ENCODE measurements at places on chromosomes 7 and 10. TPM values are rescaled to one million over a fixed set of nuclear protein-coding genes. Genes with fewer than 3 reads are reported as not detected.

SFTPA1 gene
- total RNA-seq, result 13,531 TPM

ADAM22 gene
- total RNA-seq, result 3.2 TPM

CAMK2B gene
- not detected for total RNA-seq

RBP3 gene
- total RNA-seq, result not detected

NPSR1 gene
- not detected for total RNA-seq

SRRM3 gene
- total RNA-seq, result 1.5 TPM

TSPAN33 gene
- 2.1 TPM for total RNA-seq

DNA sequence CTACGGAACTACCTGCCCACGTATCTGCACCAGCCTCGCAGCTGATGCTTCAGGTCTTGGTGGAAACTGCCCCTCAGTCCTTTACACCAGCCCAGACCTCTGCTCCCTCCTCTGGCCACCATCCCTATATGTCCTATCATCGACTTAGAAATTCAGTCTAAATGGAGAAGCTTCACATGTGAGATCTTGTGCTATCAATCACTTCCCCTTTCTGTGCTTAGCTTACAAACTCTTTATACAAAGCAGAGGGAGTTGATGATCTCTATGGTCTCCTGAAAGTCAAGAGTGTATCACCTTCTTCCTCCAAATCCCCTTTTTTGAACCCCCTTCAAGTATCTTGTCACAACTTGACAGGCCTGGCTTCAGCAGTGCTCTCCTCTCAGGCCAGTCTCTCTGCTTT, 30.7 kb downstream of the ZNF777 start:
- DNase-seq, result no peak

GRCh38 chr7:157046681-157047080, 36.2 kb upstream of the MNX1 start:
- no peak for DNase-seq

DNA sequence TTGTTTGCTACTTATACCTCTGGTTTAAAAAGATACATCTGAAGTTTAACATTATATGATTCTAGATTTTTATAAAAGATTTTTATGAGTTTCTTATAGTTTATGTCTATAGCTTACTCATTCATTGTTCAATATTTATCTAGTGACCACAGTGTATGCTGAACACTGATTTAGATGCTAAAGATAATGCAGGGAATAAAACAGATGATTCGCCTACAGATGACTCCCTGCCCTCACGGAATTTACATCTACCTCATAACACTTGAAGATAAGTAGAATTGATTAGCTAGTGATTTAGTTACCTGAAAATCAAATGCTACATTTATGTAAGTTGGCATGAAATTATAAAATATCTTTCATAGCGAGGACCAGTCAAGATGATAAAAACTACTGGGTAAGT, 105.8 kb downstream of the HIPK2 start:
- DNase-seq, result no peak

GRCh38 chr7:5203183-5203537, 13.1 kb downstream of the WIPI2 start:
- no peak for DNase-seq

DNA sequence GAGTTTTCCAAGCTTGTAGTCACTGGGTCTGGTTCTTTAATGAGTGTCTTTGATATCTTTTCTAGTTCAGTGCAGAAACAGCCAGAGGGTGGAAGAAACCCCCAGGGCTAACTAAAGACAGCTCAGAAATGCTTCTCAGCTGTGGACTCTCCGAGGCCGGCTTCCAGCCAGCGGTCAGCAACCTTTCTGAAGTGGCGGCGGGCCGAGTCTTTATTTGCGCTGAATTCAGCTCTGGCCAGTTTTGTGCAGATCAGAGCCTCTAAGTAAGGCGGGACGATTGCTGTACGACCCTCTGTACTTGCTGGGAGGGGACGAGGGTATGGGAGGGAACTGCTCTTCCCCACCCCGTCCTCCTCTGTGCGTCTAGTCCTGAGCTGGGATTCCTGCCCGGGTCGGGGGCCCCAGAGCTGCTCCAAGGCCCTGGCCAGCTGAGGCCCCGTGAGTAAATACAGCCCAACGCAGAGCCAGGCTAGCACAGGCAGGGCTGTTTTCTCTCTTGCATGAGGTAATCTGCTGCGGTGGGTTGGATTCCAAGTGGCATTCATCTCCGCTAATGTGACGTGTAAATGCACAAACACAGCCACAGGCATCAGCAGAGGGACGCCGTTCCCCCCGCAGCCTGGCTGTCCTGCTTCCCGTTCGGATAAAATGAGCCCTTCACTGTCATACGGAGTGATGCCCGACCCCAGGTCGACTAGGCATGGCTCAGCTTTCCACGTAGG, 159.8 kb downstream of the PIP4K2A start:
- DNase-seq, result peak; percentile 73

DNA sequence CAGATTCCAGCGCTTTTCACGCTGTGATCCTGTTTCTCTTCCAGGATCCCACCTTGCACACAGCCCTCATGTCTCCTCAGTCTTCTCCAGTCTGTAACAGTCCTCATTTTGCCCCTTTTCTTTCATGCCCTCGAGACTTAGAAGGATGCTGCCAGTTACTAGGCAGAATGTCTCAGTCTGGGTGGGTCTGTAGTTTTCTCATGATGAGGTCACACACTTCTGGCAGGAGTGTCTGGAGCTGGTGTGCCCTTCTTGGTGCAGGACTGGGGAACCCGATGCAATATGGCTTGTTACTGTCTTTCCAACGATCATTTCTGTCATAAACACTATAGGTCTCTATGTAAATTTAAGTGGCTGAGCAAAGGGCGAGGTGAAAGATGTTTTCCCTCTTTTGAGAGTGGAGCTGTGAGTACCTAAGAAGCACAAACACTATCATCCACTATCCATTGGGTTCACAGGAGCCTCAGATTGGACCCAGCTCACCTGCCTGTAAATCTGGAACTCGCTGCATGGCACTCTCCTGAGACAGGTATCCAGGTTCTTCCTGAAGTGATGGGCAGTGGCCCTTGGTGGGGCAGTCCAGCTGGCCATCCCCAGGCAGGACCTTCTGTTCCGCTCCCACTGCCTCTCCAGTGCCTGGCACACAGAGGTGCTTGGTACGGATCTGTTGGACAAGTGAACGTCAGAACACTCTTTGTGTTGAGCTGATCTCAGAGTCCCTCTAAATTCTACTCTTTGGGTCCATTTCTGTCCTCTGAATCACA, 64.3 kb upstream of the ZNF32 start:
- DNase-seq, result no peak

GRCh38 chr7:18715988-18716387, 220.4 kb downstream of the HDAC9 start:
- no peak for DNase-seq

- no peak for DNase-seq
These were observed 247.8 kb downstream of the DOCK4 start for GRCh38 chr7:111958431-111958830.

- no peak for DNase-seq
These were observed 175.7 kb downstream of the SEMA3D start for GRCh38 chr7:85011127-85011526.

GRCh38 chr7:154259396-154259795, 207.2 kb downstream of the DPP6 start:
- no peak for DNase-seq

GRCh38 chr10:114051714-114052113, 8.0 kb downstream of the ADRB1 start:
- DNase-seq, result no peak

DNA sequence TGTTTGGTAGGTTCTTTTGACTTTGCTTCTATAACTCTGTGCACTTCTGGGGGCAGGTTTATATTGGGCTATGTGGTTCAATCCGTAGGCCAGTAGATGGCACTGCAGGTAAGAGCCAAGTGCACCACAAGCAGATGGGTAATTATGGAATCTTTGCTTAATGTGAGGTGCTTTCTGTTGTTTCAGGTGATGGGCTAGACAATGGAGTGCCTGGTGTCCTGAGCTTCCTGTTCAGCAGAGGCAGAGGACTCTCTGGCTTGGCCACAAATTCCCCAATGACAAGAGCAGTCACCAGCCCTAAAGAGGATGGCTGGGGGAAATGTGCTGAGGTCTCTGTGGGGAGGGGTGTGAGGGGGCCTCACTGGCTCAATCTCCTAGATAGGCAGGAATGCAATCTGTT, 455.0 kb downstream of the CCSER2 start:
- DNase-seq, result no peak

DNA sequence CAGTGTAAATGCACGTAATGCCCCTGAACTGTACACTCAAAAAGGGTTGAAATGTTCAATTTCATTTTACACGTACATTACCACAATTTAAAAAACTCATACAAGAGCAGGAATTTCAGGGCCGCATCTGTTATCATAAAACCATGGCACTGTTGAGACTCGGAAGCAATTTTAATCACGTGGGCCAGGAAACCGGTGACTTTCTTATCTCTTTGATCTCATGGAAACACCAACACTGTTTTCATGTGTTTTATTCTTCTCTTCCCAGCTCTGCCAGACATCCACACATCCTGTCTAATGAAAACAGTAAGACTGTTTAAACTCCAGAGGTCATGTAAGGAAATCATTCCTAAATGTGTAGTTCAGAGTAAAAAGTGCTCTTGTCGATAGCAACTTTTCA, 35.9 kb downstream of the PTPRE start:
- no peak for DNase-seq

DNA sequence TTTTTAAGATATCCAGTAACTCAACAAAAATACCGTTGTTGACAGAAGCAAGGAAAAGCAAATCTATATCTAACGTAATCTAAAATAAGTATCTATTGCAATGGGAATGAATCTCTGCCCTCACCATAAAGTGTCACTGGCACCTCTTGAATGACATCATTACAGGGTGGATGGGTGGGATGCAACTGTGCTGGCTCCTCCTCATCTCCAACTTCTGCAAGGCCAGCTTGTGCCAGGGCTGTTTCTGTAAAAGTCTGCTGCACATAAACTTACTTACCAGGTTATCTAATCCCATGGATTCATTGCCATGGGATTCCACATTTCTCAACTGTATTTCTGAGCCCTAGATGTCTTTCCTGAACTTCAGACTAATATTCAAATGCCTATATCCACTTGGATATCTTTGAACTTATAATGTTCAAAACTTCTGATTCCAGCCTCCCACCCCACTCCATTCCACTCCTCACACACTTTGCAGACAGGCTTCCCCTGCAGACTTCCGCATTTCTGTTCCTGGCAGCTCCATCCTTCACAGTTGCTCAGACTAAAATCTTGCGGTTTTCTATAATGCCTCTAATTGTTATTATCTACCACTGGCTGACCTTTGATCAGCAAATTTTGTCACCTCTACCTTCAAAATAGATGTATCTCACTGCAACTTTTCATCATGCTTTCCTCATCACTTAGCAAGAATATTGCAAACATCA, 10.7 kb downstream of the FGL2 start:
- DNase-seq, result peak; percentile 47

- peak; percentile 24 for DNase-seq
These were observed 5.1 kb downstream of the UBE2H start for GRCh38 chr7:129947701-129948100.

GRCh38 chr7:98110249-98111022, 3.8 kb downstream of the LMTK2 start:
- DNase-seq, result no peak

GRCh38 chr10:83723080-83723479, 416.2 kb upstream of the GHITM start:
- DNase-seq, result no peak

DNA sequence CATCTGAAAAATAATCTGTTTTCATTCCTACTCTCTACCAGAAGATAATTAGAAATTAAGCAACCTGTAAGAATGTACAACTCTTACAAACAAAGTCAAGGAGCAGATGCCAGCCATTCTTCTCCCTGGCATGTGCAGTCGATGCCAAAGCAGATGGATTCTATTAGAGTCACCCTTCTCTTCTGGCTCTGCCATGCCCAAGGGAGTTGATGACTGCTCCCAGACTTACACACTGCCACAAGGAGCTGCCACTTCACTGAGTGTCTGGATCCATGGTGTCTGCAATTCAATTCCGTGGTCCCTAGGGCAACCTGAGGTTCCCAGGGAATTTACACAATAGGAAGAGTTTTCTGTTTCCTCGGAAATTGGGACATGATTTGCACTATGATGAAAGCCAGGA, 89.1 kb upstream of the IFRD1 start:
- no peak for DNase-seq

- no peak for DNase-seq
These were observed 264.7 kb downstream of the GLRX3 start for GRCh38 chr10:130400890-130401289.

- no peak for DNase-seq
These were observed 309.4 kb downstream of the TWIST1 start for GRCh38 chr7:18808026-18808425.

- no peak for DNase-seq
These were observed 42.0 kb upstream of the BRAF start for GRCh38 chr7:140966561-140967233.

- peak; percentile 40 for DNase-seq
These were observed 58.1 kb upstream of the ST8SIA6 start for GRCh38 chr10:17512341-17513001.

GRCh38 chr10:117927871-117928270, 118.9 kb downstream of the RAB11FIP2 start:
- DNase-seq, result no peak

DNA sequence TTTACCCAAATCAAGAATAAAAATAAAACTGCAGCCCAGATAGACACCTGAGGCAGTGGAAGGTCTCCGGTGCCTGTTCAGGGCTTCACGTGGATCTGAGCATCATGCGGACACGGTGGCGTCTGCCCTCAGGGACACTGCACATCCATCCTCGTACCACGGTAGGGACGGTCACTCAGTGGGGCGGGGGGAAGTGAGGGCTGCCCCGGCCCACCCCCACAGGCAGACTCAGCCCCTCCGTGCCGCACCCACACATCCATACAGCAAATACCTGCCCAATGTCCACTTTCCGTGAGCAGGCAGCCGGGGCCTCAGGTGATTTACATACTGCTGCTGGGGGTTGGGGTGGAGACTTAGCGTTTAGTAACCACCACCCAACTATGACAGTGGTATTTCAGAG, 207.8 kb downstream of the DIP2C start:
- no peak for DNase-seq

DNA sequence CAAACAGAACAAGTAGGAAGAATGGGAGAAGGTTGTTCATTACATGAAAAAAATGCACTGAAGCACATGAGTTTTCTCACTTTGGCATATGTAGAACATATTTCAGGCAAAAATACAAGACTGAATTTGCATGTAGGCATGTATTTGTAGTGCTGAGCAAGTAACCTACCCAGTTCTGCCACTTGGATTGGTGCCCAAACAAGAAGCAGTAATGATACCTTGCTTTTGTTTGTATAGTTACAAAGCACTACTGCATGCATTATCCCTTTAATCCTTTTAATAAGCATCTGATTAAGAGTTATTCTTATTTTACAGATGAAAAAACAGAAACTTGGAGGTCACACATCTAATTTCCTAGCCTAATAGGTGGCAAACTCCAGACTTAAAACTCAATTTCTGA, 23.1 kb upstream of the CTTNBP2 start:
- DNase-seq, result no peak

DNA sequence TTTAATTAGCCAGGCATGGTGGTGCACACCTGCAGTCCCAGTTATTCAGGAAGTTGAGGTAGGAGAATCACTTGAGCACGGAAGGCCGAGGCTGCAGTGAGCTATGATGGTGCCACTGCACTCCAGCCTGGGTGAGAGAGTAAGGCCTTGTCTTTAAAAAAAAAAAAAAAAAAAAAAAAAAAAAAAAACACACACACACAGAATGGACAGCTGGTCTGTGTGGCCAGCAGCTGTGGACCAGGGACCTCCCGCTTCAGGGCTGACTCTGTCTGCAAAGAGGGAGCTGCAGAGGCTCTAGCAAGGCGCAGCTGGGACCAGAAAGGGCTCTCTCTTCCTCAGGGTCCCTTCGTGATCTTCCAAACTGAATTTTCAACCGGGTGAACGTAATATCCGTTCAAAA, 53.6 kb upstream of the DNAAF5 start:
- no peak for DNase-seq
